ENCODE measurements at places on chromosomes 16 and 17.

GRCh38 chr16:11640987-11641817 is 27.1 kb upstream of the SNN start:
- DNase-seq = peak; percentile 57

- DNase-seq = peak; percentile 93
Measured at GRCh38 chr17:82105882-82106687, 8.0 kb upstream of the FASN start.

- DNase-seq = no peak
Measured at GRCh38 chr17:43906951-43907424, 348 bp downstream of the MPP2 start.

- no peak for DNase-seq
Measured at GRCh38 chr17:6786618-6787017, 10.6 kb downstream of the FBXO39 start.

GRCh38 chr17:6449307-6449706 is 5.1 kb downstream of the PIMREG start:
- DNase-seq = no peak

GRCh38 chr17:72134608-72135394 is 14.0 kb downstream of the SOX9 start:
- DNase-seq = no peak

GRCh38 chr16:61891460-61891859 is 144.8 kb downstream of the CDH8 start:
- no peak for DNase-seq

- no peak for DNase-seq
Measured at GRCh38 chr17:72171703-72172667, 51.2 kb downstream of the SOX9 start.

- DNase-seq = no peak
Measured at GRCh38 chr16:24309258-24310142, 53.4 kb downstream of the CACNG3 start.

DNA sequence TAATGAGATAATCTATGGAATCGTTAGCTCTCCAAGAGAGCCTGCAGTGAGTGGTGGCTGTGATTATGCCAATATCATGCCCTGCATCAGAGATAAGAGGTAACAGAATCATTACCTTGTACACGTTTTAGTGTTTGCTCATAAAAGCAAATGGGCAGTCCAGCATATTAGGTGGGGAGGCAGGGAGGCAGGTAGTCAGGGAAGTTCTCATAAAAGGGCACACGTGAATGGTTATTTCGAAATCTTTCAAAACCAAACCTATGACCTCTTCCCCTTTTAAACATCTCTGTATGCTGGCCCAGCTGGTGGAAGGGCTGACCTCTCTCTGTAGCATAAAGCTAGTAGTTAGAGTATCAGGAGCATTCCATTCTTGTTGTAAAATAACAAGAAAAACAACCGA is 51.7 kb downstream of the VAT1L start:
- no peak for DNase-seq

DNA sequence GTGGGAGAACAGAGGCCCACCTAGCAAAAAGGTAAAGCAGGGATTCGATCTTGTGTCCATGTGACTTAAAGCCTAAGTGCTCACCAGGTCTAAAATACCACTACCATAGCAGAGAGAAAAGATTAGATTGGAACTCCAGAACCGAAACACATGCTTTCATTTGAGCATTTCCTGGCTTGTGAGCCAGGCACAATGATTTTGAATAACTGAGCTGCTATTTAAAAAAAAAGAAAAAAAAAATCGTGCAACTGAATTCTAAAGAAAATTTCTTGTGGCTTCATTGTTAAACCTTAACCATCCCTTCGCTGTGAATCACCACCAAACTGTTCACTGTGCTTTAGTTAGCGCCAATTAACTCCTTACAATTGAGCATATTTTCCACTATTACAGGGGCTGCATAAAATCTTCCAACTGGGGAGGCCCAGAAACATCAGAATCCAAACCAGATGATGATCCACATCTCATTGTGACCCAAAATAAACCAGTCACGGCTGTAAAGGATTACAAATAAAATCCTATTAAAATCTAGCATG is 366.4 kb upstream of the ERCC4 start:
- DNase-seq = no peak

- DNase-seq = no peak
Measured at GRCh38 chr16:51596247-51596646, 445.2 kb upstream of the SALL1 start.

GRCh38 chr16:84356176-84356575 is 12.2 kb upstream of the ATP2C2 start:
- DNase-seq = no peak

- no peak for DNase-seq
Measured at GRCh38 chr17:45339646-45340605, 23.1 kb upstream of the MAP3K14 start.

DNA sequence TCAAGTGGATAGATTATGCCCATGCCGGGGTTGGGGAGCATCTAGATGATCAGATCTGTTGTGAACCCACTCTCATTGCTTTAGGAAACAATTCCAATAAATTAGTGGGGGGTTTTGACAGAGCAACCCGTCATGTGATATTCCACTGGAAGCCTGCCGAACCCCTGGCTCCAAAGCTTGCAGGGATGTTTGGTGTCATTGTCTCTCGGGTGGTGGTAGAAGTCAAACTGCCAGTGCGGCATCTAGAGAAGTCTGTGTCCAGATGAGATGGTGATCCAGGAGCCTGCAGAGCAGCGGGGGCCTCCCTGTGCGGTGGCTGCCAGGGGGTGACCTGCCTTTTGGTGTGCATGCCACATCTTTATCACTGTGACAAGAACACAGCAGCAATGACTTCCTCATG is 91.7 kb downstream of the SHISA6 start:
- no peak for DNase-seq

- no peak for DNase-seq
Measured at GRCh38 chr17:35630530-35631148, 43.5 kb downstream of the AP2B1 start.

GRCh38 chr17:31518478-31518877 is 127.0 kb downstream of the RAB11FIP4 start:
- DNase-seq = no peak

- DNase-seq = no peak
Measured at GRCh38 chr17:5552841-5553240, 31.5 kb downstream of the NLRP1 start.

DNA sequence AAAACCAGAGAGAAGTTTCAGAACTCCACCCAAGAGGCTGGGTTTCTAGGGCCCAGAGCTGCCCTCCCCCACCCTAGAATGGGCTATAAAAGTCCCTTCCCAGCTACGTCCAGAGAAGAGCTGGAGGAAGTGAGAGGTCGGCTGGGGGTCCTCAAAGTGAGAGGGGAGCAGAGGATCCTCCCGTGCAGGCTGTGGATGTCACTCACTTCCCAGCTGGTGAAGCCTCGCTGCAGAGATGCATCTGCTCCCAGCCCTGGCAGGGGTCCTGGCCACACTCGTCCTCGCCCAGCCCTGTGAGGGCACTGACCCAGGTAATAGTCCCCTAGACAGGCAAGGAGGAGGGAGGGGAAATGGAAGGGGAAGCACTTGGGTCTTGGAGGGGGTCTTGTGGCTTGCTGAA is at the start of gene EPX:
Gene EPX (plus strand): TSS at position 115 of the 400 bp plus-strand sequence. CDS start 121 bp downstream, at position 236.
- no peak for DNase-seq

GRCh38 chr16:2180962-2181923 is 15.2 kb downstream of the CASKIN1 start:
- no peak for DNase-seq

- DNase-seq = no peak
Measured at GRCh38 chr16:56324406-56324805, 100.9 kb downstream of the AMFR start.

DNA sequence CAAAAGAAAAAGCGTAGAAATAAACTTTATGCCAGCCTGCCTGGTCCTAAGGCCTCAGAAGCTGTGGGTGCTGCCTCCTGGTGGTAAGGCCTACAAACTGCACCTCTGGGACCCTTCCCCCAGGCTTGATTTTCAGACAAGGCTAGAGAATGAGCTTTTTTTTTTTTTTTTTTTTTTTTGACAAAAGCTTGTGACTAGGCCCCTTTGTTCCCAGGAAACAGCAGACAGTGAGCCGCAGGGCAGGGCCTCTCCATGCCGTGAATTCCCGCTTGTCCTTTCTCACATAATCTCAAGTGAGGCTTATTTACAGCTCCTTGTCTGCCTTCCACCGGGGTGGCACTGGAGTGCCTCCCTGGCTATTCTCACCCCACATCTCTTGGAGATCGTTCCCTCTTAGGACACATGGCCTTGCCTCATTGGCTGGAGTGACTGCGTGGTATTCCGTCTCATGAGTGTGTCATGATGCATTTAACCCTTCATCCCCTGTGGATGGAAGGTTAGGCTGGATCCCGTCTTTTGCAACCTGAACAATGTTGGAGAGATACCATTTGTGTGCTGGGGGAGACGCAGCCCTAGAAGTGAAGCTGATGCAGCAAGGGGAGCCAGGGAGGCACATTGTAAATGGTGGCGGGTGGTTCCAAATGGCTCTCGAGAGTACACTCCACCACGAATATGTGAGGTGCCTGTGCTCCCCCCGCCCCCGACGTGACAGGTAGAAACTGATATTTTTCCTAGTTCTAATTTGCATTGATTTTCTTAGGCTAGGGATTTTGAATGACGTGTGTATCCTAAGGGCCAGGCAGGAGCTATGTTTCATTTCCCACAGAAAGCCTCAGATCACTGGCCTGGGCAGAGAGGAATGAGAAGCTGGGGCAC is 49.6 kb downstream of the USP22 start:
- DNase-seq = peak; percentile 89

GRCh38 chr16:10297341-10298006 is 88.4 kb upstream of the ATF7IP2 start:
- DNase-seq = peak; percentile 78

DNA sequence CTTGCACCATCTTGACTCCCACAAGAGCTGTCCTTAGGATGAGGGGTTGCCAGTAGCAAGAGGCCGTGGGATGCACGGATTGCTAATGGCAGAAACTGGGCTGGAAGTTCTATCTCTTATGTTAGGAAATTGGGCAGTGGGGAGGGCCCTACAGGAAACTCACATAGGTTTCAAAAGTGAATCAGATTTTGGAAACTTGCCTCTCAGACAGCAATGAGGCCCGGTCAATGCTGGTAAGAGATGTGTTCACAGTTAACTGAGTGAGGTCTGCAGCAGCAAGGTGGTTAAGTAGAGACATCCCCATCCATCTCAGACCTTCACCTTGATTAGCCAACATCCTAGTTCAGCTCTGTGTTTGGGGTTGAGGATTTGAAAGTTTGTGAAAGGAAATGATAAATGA is 164.7 kb downstream of the ABCA8 start:
- no peak for DNase-seq

GRCh38 chr16:10968498-10968897 is 24.1 kb downstream of the CLEC16A start:
- no peak for DNase-seq

- DNase-seq = no peak
Measured at GRCh38 chr17:57746221-57746620, 1.1 kb upstream of the CCDC182 start.

GRCh38 chr16:28042811-28043210 is 20.7 kb downstream of the GSG1L start:
- DNase-seq = no peak

DNA sequence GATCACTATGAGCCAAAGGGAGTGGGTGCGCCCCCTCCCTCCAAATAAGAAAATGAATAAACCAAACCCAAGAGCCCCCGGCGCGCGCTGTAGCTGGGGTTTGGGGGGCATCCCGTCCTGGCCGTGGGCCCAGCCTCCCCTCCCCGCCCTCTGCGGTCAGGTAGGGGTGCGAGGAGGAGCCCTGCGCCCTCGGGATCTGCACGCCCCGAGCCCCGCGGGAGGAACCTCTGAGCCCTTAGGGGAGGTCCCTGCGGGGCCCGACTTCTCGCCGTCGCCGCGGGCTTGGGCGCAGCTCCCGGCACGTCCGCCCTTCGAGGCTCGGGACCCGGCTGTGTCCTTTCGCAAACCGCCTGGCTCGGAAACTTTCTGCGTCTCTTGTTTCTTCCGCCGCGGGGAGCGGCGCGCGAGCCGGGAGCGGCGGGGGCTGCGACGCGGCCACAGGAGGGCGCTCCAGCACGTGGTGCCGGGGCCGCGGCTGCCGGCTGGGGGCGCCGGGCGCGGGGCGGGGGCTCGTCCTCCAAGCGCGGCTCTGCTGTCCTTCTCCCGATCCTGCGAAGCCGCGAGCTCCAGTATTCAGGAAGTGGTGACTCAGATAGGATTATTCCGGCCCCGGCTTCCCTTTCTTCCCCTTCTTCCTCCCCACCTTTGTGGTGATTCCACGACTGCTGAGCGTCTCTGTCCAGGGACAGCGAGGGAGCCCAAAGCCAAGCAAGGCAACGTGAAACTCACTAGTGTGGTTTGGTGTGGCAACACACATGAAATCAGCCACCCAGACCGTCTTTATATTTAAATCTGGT is 1.6 kb downstream of the PITPNC1 start:
- DNase-seq = peak; percentile 89

GRCh38 chr16:78098595-78099270 is 721 bp upstream of the WWOX start:
- no peak for DNase-seq

DNA sequence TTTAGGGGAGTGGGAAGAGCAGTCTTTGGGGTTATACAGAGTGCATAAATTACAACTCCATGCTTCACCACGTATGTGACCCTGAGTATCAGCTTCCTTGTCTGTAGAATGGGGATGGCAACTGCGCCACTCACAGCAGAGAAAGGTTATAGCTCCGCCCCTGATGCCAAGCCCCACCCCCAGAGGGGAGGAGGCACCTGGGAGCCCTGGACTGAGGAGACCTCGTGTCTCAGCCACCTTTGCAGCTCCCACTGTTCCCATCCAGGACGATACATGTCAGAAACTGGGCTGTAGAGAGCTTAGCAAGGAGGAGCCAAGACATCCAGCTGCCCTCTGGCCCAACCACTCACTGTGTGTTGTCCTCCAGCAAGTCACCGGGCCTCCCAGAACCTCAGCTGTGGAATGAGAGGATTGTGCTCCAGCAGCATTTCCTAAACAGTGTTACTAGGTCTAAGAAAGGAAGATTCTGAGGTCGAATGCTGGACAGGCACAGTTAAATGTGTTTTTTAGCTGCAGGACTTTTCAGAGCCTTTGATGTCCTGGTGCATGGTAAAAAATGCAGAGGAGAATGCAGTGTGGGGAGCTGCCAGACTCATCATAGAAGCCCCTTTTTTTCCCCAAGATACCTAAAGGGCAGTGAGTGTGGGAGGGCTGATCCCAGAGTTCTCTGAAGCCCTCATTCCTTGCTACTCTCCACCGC is 49.4 kb downstream of the BEAN1 start:
- peak; percentile 47 for DNase-seq

- no peak for DNase-seq
Measured at GRCh38 chr17:13540546-13540945, 61.2 kb downstream of the HS3ST3A1 start.

DNA sequence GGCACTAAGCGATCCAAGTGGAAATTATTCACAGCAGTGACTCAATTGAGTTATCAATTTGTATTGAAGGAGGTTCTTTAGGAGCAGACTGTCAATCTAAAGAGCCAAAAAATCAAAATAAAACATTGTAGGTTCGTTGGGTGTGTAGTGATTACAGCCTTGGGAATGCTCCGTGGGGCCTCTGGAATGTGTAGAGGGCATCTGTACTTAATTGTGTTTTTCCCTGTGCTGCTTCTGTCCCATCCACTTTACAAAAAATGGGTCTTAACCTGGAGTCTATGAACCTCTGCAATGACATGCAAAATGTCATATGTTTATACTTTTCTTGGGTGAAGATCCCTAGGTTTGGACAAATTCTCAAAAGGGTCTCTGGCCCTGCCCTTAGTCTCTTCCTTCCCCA is 215.1 kb downstream of the CCDC182 start:
- no peak for DNase-seq

GRCh38 chr17:48605991-48606891 is 1.5 kb upstream of the HOXB6 start:
- DNase-seq = no peak

Data from GM20000 (cell line).